ENCODE measurements at places on chromosomes 1 and 21. TPM values are rescaled to one million over a fixed set of nuclear protein-coding genes. Genes with fewer than 3 reads are reported as not detected.

DNA sequence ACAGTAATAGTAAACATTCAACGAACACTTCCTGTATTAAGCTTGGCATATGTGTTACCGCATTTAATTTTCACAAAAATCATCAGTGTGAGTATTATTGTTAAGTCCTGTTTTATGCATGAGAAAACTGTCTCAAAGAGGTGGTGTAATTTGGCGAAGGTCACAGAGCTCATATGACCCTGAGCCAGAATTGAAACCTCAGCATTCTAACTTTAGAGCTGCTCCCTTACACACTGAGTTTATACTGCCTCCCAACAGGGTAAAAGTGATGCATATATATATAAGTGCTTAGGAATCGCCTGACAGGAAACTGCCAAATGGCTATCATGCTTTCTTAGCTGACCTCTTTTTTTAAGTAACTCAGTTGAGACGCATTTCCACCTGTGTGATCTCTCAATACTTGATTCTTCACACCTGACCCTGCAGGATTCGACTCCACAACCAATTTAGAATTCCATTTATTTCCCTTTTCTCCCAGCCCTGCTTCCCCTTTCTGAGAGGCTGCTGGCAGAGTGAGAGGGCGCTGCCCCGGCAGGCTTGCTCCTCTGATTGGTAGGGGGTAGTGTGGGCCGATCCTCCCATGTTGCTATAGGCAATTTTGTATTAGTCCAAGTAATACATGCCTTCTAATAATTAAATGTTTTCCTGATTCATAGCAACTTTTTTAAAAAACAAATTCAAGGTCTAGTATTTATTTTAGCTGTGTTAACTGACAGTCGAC lies 40.5 kb downstream of the ZBTB40 start:
- no peak for DNase-seq
- no peak overlapping the region for H3K4me3 ChIP-seq
- H3K27ac ChIP-seq, result no peak overlapping the region
- no peaks in the 10 kb centered on the region for H3K27me3 ChIP-seq
- peaks cover 22% of the 10 kb centered on the region for H3K4me1 ChIP-seq

- H3K36me3 ChIP-seq, result no peaks in the 10 kb centered on the region
- H3K4me3 ChIP-seq, result no peak overlapping the region
- H3K27me3 ChIP-seq, result no peaks in the 10 kb centered on the region
- no peak overlapping the region for H3K27ac ChIP-seq
These were observed 16.5 kb downstream of the STK40 start for GRCh38 chr1:36369061-36369861.

FCGR3A gene
- total RNA-seq, result 46.8 TPM

ELAPOR1 gene
- 1.4 TPM for total RNA-seq

RXFP4 gene
- total RNA-seq, result not detected

NBPF4 gene
- not detected for total RNA-seq

TMPRSS15 gene
- not detected for total RNA-seq

DNA sequence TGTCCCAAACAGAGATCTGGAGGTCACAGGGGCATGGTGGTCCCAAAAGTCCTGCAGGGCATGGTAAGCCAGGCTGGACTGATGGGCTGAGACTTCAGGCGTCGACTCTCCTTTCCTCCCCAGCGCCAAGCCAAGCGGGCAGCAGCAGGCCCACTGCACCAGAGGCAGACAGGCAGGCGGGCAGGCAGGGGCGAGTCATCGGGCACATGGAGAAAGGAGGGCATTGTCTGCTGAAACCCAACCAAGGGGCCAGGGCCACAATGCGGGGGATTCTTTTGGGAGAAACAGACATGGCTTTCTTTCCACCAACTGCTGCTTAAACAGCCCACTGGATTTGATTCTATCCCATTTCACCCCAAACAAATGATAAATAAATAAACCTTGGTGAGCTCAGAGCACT lies 46.2 kb downstream of the TRABD2B start:
- no peak overlapping the region for H3K4me3 ChIP-seq
- no peak overlapping the region for H3K27ac ChIP-seq
- H3K36me3 ChIP-seq, result no peaks in the 10 kb centered on the region

DNA sequence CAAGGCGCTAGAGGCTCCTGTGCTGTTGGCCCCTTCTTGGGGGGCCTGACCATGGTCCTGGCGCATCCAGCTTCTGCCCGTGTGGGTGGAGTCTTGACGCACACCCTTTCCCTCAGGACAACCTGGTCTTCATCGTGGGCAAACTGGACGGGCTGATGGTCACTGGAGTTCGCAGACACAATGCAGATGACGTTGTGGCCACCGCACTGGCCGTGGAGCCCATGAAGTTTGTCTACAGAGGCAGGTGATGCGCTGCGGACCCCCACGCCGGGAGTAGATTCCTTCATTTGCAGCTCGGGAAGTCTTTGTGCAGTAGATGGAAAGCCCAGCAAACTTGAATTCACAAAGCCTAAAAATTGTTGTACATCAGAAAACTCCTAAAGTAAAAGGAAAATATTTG lies 58.1 kb downstream of the S100B start:
- H3K4me1 ChIP-seq, result no peaks in the 10 kb centered on the region
- H3K27me3 ChIP-seq, result no peaks in the 10 kb centered on the region
- no peak overlapping the region for H3K27ac ChIP-seq
- peaks cover 39% of the 10 kb centered on the region for H3K36me3 ChIP-seq

DNA sequence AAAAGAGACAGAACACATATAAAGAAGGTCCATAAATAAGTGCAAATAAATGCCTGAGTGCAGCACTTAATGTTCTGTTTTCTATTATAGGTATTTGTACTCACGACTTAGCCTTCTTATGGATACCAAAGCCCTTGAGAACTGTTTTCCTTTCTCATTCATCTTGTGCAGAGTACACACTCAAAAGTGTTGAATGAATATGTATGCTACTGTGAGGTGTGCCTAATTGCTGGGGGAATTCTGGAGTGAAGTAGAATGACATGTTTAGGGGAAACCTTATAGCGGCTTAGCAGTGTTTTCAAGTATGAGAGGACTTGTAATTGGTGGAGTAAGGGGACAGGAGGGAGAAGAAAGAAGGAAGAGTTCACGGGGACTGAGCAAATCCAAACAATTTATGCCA lies 157.6 kb downstream of the CACNA1E start:
- DNase-seq, result no peak
- no peaks in the 10 kb centered on the region for H3K36me3 ChIP-seq
- no peaks in the 10 kb centered on the region for H3K4me1 ChIP-seq

WNT9A gene
- total RNA-seq, result 1.2 TPM

SPATC1L gene
- 7.9 TPM for total RNA-seq

LHX8 gene
- total RNA-seq, result not detected

DNA sequence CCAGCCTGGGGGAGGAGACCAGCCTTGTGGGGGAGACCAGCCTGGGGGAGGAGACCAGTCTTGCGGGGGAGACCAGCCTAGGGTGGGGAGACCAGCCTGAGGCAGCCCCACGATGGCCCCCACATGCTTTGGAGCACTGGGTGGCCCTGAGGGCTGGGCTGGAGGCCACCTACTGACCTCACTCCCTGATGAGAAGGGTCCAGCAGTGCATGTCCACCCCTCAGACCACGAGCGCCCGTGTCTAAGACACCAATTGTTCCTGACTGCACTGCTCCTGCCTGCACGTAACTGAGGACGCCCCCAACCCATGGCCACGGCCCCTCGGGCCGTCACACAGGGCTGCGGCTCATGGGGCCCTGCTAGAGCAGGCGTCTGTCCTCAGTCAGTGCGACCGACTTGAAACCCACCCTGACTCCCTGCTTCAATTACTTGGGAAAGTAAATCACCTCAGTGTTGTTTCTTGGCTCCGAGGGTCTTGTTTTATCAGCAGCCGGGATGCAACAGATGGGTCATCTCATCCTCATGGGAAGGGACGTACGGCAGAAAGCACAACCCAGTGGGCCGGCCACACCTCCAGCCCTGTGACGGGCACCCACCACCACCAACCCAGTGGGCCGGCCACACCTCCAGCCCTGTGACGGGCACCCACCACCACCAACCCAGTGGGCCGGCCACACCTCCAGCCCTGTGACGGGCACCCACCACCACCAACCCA lies at the start of gene SPATC1L:
Gene SPATC1L, minus strand, starts transcription at position 550 of the 715 bp plus-strand sequence. CDS start 1,643 bp downstream, outside the sequence.
- DNase-seq, result no peak
- H3K4me1 ChIP-seq, result no peaks in the 10 kb centered on the region

GRCh38 chr1:157678721-157679120 lies 21.8 kb downstream of the FCRL3 start:
- no peaks in the 10 kb centered on the region for H3K4me1 ChIP-seq
- H3K27me3 ChIP-seq, result no peaks in the 10 kb centered on the region
- no peak overlapping the region for H3K4me3 ChIP-seq

BARHL2 gene
- total RNA-seq, result not detected

DNA sequence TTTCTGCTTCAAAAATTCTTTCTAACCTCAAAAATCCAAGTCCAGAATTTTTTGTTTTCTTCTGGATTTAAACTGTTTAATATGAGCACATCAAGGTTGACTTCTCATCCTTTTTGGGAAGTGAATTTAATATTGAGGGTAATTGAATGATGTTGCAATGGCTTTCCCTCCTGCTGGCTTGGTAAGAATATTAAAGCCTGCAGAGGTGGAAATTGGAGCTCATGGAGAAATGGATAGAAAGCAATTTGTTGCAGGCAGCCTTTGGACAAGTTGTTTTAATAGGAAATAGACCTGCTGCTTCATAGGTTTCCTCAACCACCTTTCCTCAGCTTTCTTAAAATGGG lies 124.7 kb downstream of the SYT2 start:
- no peak for DNase-seq
- no peaks in the 10 kb centered on the region for H3K27me3 ChIP-seq

DNA sequence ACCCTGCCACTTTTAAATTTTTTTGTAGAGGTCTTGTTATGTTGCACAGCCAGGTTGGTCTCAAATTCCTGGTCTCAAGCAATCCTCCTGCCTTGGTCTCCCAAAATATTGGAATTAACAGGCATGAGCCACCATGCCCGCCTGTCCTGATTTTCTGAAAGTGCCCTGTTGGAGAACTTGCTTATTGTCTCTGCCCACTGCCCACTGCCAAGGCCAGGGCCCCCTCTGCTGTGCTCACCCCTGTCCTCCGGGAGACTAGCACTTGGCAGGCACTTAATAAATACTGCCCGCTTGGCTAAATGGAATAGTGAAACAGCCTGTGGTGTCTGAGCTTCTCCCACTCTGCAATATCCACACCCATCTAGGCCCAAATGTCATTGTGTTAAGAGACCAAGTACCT lies 35.7 kb downstream of the CTNNBIP1 start:
- peaks cover 9% of the 10 kb centered on the region for H3K36me3 ChIP-seq
- H3K4me1 ChIP-seq, result no peaks in the 10 kb centered on the region
- no peak for DNase-seq
- no peaks in the 10 kb centered on the region for H3K27me3 ChIP-seq

GRCh38 chr1:171103862-171104261 lies 13.2 kb downstream of the FMO3 start:
- no peak overlapping the region for H3K27ac ChIP-seq
- no peak overlapping the region for H3K4me3 ChIP-seq
- DNase-seq, result no peak
- no peaks in the 10 kb centered on the region for H3K27me3 ChIP-seq
- H3K36me3 ChIP-seq, result no peaks in the 10 kb centered on the region

- no peak overlapping the region for H3K27ac ChIP-seq
- no peak overlapping the region for H3K4me3 ChIP-seq
- H3K36me3 ChIP-seq, result no peaks in the 10 kb centered on the region
- no peaks in the 10 kb centered on the region for H3K27me3 ChIP-seq
- H3K4me1 ChIP-seq, result no peaks in the 10 kb centered on the region
These were observed 104.0 kb downstream of the PAX7 start for GRCh38 chr1:18734461-18735223.

HTR6 gene
- 0.41 TPM for total RNA-seq

HEYL gene
- 45.6 TPM for total RNA-seq

Data from thoracic aorta (tissue), 2 donors.